ENCODE measurements at places on chromosomes 2 and 18.

GRCh38 chr18:44358402-44358801, 322.3 kb upstream of the SETBP1 start:
- no peak for DNase-seq

DNA sequence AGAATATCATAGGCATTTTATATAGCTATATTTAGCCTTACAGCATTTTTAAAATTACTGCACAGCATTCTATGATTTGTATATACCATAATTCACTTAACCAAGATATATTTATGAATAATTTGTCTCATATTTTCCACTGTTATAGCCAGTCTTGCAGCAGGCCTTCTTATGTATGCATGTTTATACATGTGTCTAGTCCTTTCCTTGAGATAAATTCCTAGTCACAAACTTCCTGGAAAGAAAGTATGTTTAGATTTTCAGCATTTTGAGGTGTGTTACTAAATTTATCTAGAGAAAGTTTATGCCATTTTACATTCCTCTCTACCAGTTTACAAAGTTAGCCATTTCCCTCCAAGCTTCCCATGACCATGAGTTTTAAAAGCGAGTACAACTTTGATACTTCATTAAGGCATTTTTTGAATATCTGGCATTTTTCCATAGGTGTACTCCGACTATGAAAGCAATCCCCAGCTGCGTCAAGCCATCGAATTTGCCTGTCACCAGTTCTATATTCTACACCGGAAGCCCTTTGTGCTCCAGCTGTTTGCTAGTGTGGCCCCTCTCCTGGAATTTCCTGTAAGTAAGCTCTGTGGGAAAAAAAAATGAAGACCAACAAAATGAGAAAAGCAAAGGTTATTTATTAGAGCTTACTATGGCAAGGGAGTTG, 59.4 kb upstream of the RPE start:
- DNase-seq = no peak

GRCh38 chr2:71389384-71390072, 57.9 kb downstream of the ZNF638 start:
- DNase-seq = no peak

GRCh38 chr2:656676-657075, 20.5 kb downstream of the TMEM18 start:
- DNase-seq = no peak

GRCh38 chr18:22983175-22983574, 50.0 kb downstream of the RBBP8 start:
- no peak for DNase-seq

DNA sequence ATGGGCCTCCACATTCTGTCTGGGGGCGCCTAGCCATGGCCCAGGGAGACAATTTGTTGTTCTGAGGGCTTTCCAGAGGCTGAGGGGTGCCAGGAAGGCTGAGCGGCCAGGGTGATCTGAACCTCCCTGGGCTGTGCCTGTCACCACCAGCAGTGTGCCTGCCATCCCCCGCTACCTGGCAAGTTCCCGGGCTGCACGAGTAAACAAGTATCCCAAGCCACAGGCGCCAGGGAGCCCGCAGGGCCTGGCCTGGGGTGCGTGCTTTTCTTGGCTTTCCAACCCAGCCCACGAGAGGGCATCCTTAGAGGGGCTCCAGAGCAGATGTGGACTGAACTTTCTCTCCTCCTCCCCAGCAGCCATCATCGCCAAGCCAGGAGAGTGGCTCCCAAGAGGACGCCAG, 35.1 kb upstream of the B3GNT7 start:
- DNase-seq = no peak

- no peak for DNase-seq
These were observed 44.8 kb downstream of the RRM2 start for GRCh38 chr2:10167316-10167715.

GRCh38 chr2:3349211-3349693, 28.4 kb downstream of the EIPR1 start:
- DNase-seq = no peak

DNA sequence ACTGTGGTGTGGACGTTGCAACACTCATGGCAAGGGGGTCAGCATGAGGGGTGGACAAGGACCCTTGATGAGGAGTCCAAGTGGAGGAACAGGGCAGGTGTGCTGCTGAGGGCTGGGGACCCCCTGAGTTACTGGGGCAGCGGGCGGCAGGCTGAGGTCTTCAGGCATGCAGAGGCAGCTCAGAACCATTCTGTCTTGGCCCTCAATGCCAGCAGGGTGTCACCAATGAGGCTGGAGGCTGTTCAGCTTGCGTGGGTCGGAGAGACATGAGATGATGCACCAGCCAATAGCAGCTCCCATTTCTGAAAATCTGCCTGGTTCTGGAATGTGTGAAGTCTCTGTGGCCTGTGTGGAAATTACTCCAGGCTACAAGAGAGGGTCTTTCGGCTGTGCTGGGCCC, 105.4 kb downstream of the INHBB start:
- no peak for DNase-seq

- DNase-seq = peak; percentile 98
These were observed at the start of gene SLC1A4 for GRCh38 chr2:64989126-64989981. Gene SLC1A4 (plus strand): TSS chr2:64989399. CDS start chr2:64989644, 245 bp downstream.

GRCh38 chr18:59196161-59196725, 23.7 kb upstream of the GRP start:
- DNase-seq = no peak

GRCh38 chr2:233794128-233794658, 16.1 kb downstream of the MROH2A start:
- no peak for DNase-seq

DNA sequence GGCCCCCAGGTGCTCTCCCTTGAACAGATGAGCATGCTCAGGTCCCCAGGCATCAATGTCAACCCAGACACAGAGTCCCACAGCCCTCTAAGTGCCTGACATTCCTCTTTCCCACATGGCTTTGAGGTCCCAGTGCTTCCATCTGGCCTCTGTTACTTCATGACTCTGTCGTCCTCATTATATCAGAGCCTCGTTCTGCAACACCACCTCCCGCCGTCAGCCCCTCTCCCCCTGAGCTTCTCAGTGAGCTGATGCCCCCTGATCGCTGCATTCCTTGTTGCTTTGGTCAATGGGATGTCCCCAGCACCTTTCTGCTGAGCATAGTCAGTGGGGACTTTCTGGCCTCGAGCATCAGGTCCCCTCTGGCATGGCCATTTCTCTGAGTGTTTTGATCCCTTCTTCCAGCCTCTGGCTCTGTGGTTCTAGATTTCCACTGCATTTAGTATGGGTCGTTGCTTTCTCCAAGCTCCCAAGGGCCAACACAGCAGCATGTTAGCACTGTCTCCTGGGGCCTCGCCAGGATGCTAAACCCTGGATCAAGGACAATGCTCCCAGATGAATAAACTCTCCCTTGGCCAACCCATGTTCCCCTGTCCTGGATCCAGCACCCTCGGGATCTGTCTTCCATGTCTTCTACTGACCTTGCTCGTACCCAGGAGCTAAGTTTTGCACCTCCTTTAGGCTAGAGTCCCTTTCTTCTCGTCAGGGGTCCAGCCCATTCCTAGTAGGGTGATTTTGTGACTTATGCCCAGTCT, 143.2 kb upstream of the TWIST2 start:
- peak; percentile 36 for DNase-seq

DNA sequence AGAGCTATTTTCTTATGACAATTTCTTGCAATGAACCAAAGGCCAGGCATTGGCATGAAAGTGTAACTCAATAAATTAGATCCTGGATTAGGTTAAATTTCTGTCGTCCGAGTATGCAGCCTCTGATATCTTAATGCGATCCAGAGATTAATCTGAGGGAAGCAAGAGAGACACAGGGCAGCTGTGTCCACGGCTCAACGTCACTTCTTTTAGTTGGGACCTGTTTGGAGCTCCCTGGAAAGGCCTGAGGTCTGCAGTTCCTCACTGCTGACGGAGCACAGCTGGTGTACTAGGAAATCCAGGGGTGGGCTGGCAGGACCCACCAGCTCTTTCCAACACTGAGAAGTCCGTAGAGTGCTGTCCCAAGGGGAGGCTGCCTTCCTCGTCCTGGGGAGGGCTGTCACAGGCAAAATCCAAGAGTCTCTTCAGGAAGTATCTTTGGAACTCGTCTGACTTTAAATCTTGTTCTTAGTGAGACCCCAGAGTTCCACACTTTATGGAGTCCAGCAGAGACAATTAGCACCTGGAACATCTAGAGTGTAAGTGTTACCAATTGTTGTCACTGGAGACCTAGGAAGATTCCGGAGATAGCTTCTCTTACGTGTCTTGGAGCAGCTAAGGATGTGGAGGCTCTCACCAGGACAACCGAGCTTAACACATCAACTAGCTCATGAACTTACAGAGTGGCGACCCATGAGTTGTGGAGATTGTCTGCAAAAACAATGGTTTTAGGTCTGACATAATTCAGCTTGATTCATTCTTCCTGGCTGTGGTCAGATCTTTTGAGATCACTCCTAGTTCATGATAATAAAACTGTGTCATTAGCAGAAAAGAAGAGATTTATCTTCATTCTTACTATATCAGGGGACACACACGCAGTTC, 173.7 kb downstream of the ACKR3 start:
- DNase-seq = no peak

DNA sequence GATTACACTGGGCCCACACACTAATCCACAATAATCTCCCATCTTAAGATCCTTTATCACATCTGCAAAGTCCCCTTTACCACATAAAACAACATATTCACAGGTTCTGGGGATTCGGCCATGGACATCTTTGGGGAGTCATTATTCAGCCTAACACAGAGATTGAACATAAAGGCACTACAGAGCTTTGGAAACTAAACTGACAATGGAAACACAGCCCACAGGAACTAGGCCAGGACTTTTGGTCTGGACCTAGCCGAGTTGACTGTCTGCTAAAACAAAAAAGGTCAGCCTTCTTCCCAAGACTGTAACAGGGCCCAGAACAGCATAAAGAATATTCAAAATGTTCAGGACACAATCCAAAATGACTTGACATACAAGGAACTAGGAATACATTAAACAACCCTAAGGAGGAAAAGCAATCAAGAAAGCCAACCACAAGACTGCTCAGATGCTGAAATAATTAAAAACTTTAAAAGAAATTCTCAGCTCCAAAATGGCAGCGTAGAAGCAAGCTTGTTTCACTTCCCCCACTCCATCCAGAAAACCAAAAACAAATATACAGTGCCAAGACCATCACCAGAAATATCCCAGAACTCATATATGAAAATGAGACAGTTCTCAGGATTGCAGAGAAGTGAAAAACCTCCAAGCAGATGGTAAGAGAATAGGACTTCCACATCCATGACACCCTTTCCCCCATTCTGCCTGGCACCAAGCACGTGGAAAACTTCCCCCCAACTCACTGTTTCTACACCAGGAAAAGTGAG, 207.8 kb downstream of the ATAD2B start:
- DNase-seq = no peak

GRCh38 chr2:182870227-182870626, 3.8 kb upstream of the FRZB start:
- no peak for DNase-seq

- no peak for DNase-seq
These were observed 129.3 kb downstream of the CAPN13 start for GRCh38 chr2:30677861-30678385.

GRCh38 chr2:85553184-85553583, 8.1 kb downstream of the GGCX start:
- DNase-seq = no peak

- DNase-seq = no peak
These were observed 34.2 kb upstream of the NR4A2 start for GRCh38 chr2:156366753-156367152.

GRCh38 chr2:103161456-103162289, 399.8 kb downstream of the TMEM182 start:
- DNase-seq = no peak

DNA sequence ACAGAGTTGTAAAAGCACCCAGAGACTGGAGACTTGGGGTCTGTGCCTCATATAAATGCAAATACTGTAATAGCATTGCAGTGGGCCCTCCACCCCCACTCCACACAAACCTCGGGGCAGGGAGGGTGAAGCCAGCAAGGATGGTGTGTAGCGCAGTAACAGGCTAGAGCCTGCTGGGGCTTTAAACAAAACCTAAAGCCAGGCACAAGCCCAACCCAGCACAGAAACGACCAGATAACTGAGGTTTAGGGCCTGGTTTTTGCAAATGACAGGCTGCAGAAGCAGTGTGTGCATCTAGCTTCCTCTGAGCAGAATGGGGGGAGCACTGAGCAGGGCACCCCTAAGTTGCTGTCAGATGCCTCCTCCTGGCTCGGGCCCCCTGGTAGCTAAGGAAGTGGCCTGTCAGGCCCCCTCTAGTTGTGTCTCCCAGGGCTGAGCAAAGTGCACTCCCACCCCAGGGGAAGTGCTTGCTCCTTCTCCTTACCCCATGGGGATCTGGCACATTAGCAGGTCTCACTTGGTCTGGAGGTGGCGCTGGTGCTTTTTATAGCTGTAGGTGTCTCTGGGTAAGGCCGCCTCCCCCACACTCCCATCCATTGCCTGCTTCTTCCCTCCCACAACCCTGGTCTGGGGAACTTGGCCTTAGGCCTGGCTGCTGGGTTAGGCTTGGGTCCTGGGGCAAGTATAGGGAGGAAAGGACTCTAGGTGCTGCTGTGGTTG, 135.1 kb downstream of the CELF4 start:
- DNase-seq = no peak

GRCh38 chr2:145599756-145600155, 1079.8 kb upstream of the ZEB2 start:
- DNase-seq = no peak

DNA sequence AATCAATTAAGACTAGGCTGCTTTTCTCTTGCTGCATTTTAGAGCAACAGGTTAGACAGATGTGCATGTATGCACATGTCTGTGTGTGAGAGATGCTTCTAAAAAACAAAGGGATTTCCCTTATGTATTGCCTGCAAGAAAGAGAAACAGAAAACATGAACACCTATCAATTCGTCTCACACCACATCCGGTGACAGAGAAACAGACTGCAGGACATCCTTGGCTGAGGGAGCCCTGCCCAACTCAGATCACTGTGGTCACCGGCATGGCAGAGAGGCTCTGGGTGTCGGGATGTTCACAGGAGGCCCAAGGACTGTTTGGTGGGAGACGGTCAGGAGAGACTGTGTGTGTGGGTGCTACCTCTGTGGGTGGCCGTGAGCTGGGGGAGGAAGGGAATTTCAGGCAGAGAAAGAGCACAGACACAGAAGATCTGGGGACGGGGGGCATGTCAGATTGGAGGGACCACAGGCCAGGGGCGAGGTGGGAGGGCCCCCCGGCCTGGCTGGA, 24.9 kb downstream of the FHL2 start:
- DNase-seq = no peak

GRCh38 chr2:57204364-57204763, 842.2 kb upstream of the VRK2 start:
- DNase-seq = no peak

GRCh38 chr2:217890445-217890844, 112.3 kb downstream of the TNS1 start:
- no peak for DNase-seq

- no peak for DNase-seq
These were observed 1746.1 kb upstream of the PIK3C3 start for GRCh38 chr18:40208958-40209357.

DNA sequence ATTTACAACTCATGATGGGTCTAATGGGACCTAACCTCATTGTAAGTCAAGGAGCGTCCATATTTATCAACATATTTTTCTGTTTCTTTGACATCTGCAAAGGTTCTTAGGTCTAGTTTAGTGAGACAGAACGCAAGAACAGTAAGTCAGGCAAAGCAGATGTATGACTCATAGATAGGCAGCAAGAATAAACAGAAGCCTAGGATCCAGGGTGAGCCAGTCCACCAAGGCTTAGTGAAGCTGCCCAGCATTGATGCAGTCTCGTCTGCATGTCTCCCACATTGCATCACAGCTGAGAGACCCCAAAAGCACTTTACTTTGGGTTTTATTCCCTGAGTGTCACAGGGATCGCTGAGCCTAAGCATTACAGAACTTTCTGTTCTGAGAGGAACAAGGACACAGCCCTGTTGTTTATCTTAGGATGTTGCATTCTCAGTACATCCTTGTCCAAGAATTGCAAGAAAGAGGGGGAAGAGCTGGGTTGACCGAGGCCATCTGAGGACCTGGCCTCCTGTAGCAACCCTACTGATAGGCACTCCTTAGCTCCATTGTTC, 29.6 kb upstream of the TMEM177 start:
- DNase-seq = no peak

All from left lobe of liver (tissue), 2 donors.